HS-27A (cell line): ENCODE measurements at places on chromosomes 1 and 21.

- no peak for DNase-seq
These were observed 247.5 kb downstream of the USH2A start for GRCh38 chr1:216175714-216176113.

DNA sequence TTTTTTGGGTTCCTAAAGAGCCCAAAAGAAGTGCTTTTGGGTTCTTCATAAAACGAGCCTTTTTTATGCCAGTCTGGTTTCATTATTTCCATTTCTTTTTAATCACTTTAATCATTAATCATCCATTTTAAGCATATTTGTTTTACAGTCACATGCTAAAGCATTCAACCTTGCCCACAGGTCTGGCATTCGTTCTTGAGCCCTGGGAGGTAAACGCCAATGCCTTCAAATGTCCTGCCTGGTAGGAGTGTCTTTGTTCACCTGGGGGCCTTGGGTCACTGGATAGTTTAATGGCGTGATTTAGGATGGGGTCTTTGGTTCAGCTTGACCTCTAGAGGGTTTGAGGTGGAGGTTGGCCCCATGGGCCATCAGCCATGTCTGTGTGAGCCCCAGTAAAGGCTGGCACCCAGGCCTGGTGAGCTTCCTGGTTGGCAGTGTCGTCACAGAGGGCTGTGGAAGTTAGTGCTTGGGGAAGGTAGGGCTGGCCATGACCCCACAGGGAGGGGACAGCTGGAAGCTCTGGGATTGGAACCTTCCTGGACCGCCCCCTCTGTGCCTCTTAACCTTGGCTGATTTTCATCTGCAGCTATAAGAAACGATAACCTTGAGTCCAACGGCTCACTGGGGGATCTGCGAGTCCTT lies 20.2 kb downstream of the C1orf174 start:
- no peak for DNase-seq

GRCh38 chr1:215321802-215322201 lies 239.3 kb downstream of the KCNK2 start:
- DNase-seq = no peak

GRCh38 chr1:61102041-61102440 lies 19.7 kb downstream of the NFIA start:
- no peak for DNase-seq

GRCh38 chr1:19858893-19859292 lies 23.3 kb upstream of the OTUD3 start:
- no peak for DNase-seq

GRCh38 chr1:25548601-25549000 lies 5.2 kb downstream of the LDLRAP1 start:
- no peak for DNase-seq

DNA sequence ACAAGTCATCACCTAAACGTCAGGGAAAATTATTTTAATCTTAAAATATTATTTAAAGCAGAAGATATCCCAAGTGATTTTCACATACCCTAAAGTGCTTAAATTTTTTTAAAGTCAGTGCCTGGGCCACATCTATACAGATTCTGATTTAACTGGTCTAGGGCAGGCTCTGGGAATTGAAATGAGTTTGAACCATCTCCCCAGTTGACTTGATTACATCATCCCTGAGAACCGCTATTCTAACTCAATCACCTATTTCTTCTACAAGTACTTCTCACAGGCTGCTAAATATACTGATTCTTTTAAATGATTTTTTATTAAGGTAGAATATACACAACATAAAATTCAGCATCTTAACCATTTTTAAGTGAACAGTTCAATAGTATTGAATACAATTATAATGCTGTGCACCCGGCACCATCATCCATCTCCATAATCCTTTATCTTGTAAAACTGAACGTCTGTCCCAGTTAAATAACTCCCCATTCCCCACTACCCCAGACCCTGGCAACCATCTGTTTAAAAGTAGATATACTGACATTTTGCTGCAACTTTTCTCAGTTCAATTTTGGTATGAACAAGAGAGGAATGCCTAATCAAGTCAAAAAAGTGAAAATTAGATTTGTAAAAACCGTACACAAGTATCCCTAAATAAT lies 19.5 kb downstream of the GART start:
- DNase-seq = no peak

DNA sequence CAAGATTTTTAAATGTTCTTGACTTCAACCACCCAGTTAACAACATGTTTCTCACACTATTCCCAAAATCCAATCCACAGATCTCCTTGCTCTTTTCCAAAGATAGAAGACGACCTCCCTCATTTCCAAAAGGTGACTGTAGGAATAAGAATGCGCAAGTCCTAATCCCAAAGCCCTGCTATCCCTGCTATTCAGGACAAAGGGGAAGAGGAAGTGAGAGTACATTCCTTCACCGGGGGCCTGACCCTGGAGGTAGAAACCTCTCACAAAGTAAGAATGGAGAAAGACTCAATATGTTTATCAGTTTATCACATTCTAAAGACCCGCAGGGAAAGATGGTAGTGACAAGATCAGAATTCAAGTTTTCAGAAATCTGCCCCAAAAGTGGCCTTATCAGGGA lies 55.7 kb downstream of the PLEKHA6 start:
- DNase-seq = no peak

GRCh38 chr1:212686069-212686468 lies 13.6 kb downstream of the BATF3 start:
- no peak for DNase-seq

DNA sequence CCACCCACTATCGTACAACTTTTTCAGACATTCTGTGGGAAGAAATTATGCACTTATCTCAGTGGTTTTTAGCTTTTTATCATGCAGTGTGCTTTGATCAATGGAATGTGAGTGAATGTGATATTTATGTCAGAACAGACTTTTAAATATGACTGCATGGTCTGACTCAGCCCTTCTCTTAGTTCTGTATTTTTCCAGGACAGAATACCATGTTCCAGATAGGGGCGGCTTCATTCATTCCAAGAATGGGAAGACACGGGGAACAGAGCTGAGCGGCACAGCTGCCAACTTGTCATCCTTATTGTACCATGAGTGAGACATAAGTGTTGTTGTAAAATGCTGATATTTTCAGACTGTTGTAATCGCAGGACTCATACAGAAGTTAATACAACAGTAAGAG lies 214.6 kb upstream of the NCAM2 start:
- peak; percentile 8 for DNase-seq

DNA sequence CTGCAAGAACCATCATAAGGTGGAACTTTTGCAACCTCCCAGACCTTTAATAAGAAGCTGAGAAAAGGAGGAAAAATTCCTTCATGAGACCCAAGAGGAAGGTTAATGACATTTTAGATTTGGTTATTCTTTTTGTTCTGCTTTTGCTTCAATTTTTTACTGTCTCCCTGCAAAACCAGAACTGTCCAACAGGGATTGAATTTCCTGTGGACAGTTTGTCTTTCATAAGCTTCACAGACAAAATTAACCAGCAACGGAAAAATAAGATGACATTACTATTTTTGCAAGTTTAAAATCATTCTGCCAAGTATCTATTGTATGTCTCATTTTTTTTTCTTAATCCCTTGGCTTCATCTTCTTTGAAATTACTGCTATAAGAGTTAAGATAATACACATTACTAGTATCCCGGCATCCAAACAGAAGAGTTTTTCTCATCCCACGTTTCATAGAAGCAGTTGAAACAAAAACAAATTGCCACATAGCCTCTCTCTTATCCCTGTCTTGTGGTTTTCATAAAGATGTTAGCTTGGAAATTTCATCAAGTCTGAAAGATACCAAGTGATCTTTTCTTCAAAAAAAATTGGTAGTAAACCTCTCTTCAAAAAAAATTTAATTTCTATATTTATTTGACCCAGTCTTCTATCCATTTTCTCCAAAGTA lies 465.3 kb upstream of the PTBP2 start:
- DNase-seq = no peak

- no peak for DNase-seq
These were observed 25.3 kb upstream of the TTF2 start for GRCh38 chr1:117034791-117035290.

DNA sequence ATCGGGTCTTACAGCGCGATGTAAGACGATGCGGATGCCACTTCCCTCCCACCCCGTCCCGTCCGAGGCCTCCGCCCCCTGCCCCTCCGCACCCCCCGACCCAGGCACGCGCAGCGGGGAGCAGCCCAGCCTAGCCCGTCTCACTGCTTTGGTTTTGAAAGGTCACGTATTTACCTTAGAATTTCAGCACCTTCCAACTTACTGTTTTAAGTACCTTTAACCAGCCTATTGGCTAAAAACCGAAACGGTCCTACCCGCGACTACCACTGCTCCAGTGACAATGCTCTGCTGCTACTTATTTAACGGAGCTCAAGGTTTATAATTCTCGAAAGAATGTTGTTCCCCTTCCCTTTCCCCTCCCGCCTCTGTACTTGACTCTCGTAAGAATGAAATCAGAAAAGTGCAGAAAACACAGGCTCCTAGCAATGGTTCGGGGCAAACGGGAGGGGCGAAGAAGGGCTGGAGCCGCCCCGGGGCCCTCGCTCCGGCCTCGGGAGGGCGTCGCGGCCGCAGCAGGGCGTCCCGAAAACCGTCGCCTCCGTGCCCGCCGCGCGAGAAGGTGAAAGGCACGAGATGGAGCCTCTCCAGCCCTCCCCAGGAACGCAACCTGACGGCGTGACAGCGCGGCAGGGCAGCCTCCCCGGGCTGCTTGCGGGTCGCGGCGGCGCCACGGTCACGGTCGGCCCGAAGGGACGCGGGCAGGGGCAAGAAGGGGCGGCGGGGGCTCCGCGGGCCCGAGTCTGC lies 667 bp downstream of the TMEM50B start:
- DNase-seq = peak; percentile 17

DNA sequence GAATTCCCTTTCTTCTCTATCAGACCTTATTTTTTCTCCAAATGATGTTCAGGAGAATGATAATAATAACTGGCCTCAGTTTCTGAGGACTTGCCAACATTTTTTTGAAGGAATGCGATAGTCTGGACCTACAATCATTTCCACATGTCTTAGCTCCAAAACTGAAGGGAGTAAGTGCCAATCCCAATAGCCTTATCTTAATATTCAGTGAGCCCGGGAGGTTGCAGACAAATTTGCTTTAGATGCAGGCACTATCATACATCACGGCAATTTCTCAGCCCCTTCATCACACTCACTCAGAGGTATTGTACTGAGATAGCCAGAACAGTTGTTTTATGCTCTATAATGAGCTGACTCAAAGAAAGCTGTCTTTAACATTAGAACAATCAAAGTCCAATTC lies 796.9 kb downstream of the ADGRL2 start:
- no peak for DNase-seq

GRCh38 chr1:197958438-197959305 lies 41.5 kb downstream of the LHX9 start:
- no peak for DNase-seq

DNA sequence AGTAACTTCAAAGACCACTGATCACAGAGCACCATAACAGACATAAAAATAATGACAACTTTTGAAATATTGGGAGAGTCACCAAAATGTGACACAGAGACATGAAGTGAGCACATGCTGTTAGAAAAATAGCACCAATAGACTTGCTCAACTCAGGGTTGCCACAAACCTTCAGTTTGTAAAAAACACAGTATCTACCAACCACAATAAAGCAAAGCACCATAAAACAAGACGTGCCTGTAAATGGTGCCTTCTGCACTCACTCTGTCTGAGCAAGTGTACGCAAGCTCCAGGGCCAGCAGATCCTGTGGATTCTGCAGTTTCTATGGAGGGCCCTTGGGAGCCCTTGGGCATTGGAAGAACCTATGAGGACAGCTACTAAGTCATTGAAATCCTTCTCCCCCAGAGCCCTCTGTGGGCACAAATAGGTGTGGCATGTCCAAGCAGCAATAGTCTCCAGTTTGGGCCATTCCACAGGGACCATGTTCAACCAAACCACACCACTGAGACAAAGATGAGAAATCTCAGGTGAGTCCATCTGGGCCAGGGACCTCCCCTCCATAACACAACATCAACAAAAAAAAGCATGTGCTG lies 116.9 kb upstream of the RAB4A start:
- no peak for DNase-seq

DNA sequence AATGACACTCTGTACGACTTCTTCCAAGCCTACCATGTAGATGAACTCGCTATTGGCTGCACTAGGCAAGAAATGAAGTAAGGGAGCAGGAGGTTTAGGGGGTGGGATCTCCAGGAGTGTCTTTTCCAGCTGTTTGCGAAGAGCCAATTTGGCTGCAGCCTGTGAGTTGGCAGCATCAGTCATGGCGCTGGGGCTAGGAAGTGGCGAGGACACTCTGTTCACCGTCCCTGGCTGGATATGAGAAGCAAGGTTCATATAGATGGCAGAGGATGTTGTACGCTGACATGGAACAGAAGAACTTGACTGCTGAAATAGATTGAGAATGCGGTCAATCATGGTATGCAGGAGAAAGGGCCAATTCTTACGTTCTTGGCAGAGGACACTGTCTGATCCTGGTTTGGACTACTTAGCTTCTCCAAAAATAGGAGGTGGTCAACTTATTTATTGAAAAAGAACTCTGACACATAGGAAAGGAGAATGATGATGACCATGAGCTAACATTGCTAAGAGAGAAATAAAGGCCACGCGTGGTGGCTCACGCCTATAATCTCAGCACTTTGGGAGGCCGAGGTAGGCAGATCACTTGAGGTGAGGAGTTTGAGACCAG lies 41.2 kb downstream of the SLC27A3 start:
- DNase-seq = no peak
